Sciatic nerve (tissue), 2 donors: ENCODE measurements at places on chromosomes 13 and 19. TPM values are rescaled to one million over a fixed set of nuclear protein-coding genes. Genes with fewer than 3 reads are reported as not detected.

Gene ARL11
- total RNA-seq = 1.1 TPM

Gene APOC4
- not detected for total RNA-seq

Gene ATP8B3
- 2.3 TPM for total RNA-seq

Gene GMIP
- total RNA-seq = 16.2 TPM

Gene TMEM38A
- total RNA-seq = 3.5 TPM

Gene LHFPL6
- 146 TPM for total RNA-seq

Gene HTR2A
- 0.09 TPM for total RNA-seq

Gene CGB7
- not detected for total RNA-seq

Gene EML2
- 43.3 TPM for total RNA-seq

Gene RAB4B
- 29.5 TPM for total RNA-seq

Gene GIPR
- 5.0 TPM for total RNA-seq

Gene MAP4K1
- 6.2 TPM for total RNA-seq

Gene NTF4
- total RNA-seq = not detected

Gene KLK10
- total RNA-seq = 3.0 TPM

Gene ZNF358
- 47.6 TPM for total RNA-seq

Gene GDF15
- total RNA-seq = 8.3 TPM

Gene MBD3L4
- total RNA-seq = not detected

Gene ZNF540
- 8.3 TPM for total RNA-seq
